Activated CD4-positive, alpha-beta T cell treated with anti-CD3 and anti-CD28 coated beads, Interleukin-2, amount 10 ng/mL, durations not matched to agents 24 days and 14 days (primary cell): ENCODE measurements at places on chromosomes 7 and 10. TPM values are rescaled to one million over a fixed set of nuclear protein-coding genes. Genes with fewer than 3 reads are reported as not detected.

DNA sequence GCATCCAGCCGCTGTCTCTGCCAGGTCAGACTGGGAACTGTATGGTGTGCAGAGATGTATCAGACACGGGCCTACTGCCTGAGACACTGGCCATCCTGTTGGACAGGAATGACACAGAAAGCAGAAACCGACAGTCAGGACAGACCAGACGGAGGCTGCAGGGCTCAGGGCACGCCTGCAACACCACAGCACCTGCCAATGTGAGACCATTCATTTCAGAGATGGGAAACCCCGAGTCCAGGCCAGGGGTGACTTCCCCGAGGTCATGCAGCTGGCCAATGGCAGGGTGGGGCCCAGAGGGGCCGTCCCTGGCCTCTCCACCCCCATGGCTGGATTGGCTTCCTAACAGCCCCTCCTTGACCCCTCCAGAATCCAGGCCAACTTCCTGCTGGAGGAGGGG lies 34.7 kb downstream of the GRID1 start:
- DNase-seq, result no peak

DNA sequence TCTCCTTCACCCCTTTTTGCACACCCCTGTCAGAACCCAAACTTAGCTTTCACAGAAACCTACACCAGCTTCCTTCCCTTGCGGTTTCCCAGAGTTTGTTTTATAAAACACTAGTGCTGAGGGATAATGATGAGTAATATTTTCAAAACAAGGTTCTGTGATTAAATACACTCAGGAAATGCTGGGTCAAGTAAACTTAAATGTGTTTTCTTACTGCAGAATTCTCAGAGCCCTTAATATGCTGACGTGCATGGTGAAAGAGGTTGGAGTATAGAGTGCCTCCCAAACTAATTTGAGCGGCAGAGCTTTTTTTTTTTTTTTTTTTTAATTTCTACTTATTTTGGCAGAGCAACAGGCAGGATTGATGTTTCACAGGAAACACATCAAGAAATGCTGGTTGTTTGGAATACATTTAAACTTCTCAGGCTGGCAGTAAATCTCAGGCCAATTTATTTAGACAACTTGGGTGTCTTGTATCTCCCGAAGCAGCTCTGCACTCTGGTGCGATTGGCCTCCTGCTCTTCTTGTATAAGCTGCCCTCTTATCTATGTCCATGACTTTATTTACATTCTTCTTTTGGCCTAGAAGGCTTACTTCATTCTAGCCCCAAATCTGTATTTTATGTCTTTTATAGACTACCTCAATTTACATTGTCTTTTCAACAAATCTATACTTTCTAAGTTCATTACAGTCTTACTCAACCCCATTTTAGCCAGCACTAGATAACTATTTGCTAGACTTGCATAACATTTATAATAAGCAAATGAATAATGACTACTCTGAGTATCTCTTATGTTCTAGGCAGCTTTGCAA lies 165.4 kb downstream of the BMPER start:
- DNase-seq, result no peak

- peak; percentile 62 for DNase-seq
Observed at GRCh38 chr7:50281680-50282445, 22.7 kb upstream of the IKZF1 start.

DNA sequence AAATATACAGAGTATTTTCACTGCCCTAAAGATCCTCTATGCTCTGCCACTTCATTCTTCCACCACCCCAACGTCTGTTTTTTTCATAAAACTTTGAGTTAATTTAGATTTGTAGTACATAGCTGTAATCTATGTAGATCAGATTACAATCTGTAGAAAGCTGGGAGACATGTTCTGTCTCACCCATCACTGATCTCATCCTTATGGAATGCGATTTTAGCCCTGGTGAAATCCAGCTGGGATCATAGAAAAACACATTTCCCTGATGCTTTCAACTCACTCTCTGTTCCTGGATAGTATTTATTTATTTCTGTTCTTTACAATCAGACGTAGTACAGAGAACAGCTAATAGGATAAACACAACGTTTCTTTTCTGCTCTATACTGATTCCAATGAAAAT lies 521.0 kb downstream of the KIF20B start:
- DNase-seq, result no peak

DNA sequence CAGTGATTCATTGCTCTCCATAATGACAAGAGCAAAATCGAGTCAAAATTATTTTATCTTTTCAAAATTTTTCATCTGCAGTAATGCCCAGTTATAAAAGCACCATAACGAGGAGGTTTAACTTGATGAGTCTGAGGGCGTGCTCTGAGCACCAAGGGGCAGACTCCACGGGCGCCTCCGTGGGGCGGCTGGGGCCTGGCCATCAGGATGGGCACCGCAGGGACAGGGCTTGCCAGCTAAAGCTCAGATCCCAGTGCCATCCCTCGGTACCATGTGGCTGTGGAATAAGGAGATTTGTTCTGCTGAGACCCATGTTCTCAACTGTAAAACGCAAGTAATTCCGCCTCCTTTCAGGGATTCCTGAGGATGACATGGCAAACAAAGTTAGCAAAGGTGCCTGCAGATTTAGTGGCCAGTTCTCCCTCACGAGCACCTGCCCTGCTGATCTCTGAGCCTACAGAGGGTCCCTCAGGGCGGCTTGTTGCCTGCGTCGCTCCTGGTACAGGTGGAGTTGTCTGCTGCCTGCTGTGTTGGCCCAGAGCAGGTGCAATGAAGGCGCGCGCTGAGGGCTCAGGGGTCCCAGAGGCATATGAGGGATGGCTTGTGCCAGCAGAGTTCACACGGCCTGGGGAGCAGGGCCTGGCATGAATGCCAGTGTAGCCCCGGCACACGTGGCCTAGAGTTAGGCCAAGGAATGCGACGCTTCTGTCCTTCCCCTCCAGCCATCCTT lies 584.4 kb downstream of the TCERG1L start:
- DNase-seq, result no peak

Gene KLF14
- not detected in 2 replicates for total RNA-seq

Gene PRRT4
- 0.14 TPM in 2 replicates for total RNA-seq

GRCh38 chr7:96508371-96508770 lies 186.5 kb upstream of the SLC25A13 start:
- no peak for DNase-seq
